ENCODE measurements at places on chromosomes 5 and 9. TPM values are rescaled to one million over a fixed set of nuclear protein-coding genes. Genes with fewer than 3 reads are reported as not detected.

ACTBL2 gene
- 1.7 TPM for total RNA-seq

CCDC187 gene
- total RNA-seq = not detected

TAF11L3 gene
- total RNA-seq = not detected

NDUFB6 gene
- 24.2 TPM for total RNA-seq

CATSPER3 gene
- total RNA-seq = under 0.01 TPM

GARIN3 gene
- total RNA-seq = not detected

PPP1R26 gene
- 3.8 TPM for total RNA-seq

DEPDC1B gene
- total RNA-seq = 10.0 TPM

N4BP3 gene
- under 0.01 TPM for total RNA-seq

C5 gene
- total RNA-seq = 2.8 TPM

INSYN2B gene
- 33.5 TPM for total RNA-seq

CXXC5 gene
- 24.9 TPM for total RNA-seq

SPINK1 gene
- not detected for total RNA-seq

DIMT1 gene
- 46.4 TPM for total RNA-seq

CBY3 gene
- total RNA-seq = 0.18 TPM

PLAC8L1 gene
- total RNA-seq = not detected

Data from IMR-90 (cell line).